ENCODE measurements at places on chromosomes 7 and 10.

- no peak for DNase-seq
Observed at GRCh38 chr7:4500812-4501211, 181.3 kb upstream of the FOXK1 start.

- DNase-seq, result no peak
Observed at GRCh38 chr10:130929422-130930325, 381.8 kb downstream of the TCERG1L start.

- no peak for DNase-seq
Observed at GRCh38 chr7:88628363-88629085, 131.0 kb upstream of the ZNF804B start.

DNA sequence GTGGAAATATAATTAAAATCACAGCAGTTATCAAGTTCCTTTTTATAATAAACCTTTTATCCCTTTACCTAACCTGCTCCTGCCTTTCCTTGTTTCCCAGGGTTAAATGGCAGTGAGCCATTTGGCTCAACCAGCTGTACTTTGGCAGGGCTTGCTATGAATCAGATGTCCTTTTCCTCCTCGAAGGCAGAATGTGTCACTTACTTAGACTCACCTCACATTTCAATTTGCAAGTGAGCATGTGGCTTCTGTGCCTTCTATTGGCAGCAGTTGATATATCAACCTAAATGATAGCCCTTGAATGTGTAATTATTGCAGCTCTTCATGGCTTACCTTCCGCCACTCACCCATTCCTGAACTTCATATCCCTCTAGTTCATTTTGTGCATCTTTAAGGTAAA lies 301.7 kb downstream of the CSTF2T start:
- DNase-seq, result no peak

GRCh38 chr7:90833443-90833842 lies 237.3 kb downstream of the CDK14 start:
- no peak for DNase-seq

- DNase-seq, result no peak
Observed at GRCh38 chr10:130425169-130425568, 289.0 kb downstream of the GLRX3 start.

GRCh38 chr7:94429153-94429552 lies 34.5 kb downstream of the COL1A2 start:
- no peak for DNase-seq

DNA sequence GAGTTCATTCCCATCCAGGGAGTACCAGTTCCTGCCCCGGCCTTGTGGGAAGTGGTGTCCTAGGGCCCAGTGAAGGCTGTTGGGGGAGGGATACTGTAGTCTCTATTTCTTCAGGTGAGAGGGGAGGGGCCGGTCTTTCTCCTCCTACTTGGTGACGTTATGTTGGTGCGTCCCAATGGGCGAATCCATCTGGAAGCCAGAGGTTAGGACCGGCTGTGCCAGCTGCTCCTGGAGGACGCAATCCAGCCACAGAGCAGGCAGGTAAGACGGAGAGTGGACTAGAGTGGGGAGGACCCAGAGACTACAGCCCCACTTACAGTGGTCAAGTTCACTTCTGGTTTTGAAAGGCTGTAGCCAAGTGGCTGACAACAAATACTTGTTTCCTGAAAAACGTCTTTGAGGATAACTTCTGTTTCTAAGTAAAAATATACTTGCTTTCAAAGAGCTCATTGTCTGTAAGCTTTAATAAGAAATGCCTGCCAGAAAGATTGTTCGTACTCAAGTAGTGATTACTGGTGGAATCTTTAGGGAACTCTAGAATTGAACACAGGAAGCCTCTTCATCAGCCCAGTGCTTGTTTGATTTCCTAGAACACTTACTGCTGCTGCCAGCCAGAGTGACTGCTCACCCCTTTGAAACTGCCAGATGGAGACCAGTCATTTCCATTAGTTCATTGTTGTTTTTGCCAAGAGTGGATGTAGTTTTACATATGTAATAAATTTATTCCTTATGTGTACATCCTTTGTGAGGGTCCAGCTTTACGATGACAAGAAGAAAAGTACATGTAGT lies 25.4 kb downstream of the RBM33 start:
- no peak for DNase-seq

DNA sequence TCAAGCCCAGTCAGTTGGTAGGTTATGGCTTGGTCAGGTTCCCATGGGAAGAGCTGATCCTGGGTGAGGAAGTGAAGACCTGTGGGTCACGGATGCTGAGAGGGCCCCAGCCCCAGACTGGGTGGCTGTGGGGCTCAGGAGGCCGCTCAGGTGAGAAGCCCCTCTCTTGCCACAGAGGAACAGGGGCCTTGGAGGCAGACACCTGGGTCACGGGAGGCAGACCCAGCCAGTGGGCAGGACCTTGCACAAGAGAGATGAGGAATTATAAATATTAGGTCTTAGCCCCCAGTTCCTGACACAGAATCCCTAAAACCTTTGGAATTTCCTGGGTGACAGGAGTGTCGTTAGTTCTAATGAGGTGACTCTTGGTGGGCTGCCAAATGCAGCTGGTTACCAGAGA lies 10.6 kb upstream of the CRHR2 start:
- no peak for DNase-seq

- DNase-seq, result no peak
Observed at GRCh38 chr7:140607441-140607989, 33.1 kb downstream of the DENND2A start.

GRCh38 chr7:150980663-150981062 lies 2.5 kb upstream of the KCNH2 start:
- no peak for DNase-seq

GRCh38 chr7:22639396-22639795 lies 87.6 kb upstream of the IL6 start:
- DNase-seq, result no peak

GRCh38 chr10:129921065-129921670 lies 42.9 kb downstream of the EBF3 start:
- DNase-seq, result no peak

DNA sequence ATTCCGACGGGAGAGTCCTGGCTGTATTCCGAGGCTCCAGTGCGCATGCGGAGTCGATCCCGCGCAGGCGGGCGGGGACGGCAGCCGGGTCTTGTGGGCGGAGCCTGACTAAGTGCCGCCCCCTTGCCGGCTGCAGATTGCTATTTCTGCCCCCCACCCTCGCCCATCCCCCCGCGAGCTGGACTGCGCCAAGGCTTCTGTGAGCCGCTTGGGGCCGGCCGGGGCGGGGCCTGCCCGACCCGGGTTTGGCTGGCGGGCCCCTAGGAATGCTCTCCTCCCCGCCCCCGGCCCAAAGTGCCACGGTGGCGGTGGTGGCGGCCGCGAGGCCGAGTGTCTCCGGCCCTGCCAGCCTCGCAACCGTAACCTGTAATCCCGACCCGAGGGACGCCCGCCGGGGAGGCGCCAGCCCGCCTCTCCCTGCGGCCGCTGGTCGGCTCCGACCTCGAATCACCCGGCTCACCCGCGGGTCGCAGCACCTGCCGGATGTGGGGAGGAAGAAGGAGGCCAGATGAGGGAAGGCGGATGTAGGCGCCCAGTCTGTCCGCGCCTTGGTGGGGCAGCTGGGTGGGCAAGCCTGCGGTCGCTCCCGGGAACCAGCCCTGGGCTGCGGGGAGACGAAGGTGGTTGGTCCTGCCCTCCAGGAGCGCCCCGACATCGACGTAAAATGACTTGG lies 702 bp upstream of the KAZALD1 start:
- DNase-seq, result peak; percentile 73

DNA sequence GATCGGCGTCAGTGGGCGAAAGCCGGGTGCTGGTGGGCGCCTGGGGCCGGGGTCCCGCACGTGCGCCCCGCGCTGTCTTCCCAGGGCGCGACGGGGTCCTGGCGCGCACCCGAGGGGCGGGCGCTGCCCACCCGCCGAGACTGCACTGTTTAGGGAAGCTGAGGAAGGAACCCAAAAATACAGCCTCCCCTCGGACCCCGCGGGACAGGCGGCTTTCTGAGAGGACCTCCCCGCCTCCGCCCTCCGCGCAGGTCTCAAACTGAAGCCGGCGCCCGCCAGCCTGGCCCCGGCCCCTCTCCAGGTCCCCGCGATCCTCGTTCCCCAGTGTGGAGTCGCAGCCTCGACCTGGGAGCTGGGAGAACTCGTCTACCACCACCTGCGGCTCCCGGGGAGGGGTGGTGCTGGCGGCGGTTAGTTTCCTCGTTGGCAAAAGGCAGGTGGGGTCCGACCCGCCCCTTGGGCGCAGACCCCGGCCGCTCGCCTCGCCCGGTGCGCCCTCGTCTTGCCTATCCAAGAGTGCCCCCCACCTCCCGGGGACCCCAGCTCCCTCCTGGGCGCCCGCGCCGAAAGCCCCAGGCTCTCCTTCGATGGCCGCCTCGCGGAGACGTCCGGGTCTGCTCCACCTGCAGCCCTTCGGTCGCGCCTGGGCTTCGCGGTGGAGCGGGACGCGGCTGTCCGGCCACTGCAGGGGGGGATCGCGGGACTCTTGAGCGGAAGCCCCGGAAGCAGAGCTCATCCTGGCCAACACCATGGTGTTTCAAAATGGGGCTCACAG lies 1.1 kb downstream of the EGFR start:
- DNase-seq, result no peak

DNA sequence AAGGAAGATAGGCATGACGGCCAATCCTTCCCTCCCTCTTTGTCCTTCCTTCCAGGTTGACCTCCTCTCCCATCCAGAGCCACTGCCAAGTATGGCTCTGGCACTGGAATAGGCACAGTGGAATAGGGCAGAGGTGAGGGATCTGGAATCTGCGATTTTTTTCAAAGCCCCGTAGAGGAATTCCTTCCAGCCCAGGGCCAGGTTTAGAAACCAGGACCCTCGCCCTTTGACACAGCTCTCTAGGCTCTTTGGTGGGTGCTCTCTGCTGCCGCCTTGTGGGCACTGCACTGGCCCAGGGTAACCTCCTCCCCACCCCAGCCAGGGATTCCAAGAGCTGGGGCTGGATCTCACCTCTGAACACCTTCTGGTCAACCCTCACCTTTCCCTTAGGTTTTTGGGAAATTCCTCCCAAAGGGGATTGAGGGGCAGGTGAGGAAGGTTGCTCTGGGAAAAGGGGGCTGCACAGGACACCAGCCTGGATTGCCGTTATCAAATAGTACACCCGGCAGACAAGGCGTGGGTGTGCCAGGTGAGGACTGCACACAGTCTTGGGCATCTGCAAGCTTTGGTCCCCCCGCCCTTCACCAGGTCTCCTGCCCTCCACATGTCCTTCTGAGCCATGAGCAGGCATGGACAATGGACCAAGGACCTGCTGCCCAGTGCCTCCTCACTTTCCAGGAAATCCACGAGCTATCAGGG lies 22.8 kb downstream of the C10orf105 start:
- DNase-seq, result no peak

DNA sequence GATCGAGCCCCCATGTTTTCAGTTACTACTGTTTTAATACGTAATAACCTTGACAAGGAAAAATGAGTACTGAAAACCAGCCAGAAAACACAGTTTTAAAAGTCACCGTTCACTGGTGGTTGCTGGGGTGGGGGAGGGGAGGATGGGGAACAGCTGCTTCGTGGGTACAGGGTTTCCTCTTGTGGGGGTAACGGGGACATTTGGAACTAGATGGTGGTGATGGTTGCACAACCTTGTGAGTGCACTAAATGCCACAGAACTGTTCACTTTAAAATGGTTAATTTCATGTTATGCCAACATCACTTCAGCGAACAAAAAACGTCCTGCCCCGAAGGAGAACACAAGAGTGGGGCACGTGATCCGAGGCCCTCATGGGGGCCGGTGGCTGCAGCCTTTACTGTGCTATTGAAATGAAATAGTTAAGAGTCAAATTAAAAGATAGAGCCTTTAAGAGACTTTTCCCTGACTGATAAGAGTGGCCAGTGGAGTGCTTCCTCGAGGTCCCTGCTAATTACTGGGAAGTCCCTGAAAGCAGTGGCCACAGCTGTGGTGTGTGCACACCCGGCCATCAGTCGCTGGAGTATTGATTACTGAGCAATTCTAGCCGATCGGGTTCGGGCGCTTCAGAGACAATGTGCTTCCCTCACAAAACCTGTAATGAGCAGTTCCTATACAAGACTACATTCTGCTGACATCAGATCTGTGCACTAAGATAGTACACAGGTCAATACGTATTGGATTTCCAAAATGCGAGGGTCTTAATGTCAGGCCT lies 80.3 kb downstream of the EBF3 start:
- no peak for DNase-seq

DNA sequence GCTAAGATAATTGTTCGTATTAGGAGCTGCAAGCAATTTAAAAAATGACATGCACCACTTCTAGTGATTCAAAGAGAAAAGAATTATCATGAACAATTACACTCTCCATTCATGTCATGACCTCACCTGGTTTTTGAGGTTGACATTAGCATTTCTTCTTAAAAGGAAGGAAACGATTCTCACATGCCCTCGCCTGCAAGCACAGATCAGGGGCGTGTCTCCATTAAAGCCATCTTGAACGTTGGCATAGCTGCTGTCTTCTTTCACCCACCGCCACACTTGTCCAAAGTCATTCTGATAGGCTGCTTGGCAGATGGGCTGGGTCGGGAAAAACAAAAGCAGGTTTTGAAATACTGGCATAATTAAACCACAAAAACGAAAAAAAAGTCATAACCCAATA lies 19.9 kb downstream of the ANKRD22 start:
- no peak for DNase-seq
